ENCODE measurements at places on chromosomes 3 and 15.

GRCh38 chr15:45307230-45307924, 55.3 kb downstream of the SLC28A2 start:
- no peak for DNase-seq

- no peak for DNase-seq
These were observed 283.1 kb downstream of the XXYLT1 start for GRCh38 chr3:194987571-194988494.

DNA sequence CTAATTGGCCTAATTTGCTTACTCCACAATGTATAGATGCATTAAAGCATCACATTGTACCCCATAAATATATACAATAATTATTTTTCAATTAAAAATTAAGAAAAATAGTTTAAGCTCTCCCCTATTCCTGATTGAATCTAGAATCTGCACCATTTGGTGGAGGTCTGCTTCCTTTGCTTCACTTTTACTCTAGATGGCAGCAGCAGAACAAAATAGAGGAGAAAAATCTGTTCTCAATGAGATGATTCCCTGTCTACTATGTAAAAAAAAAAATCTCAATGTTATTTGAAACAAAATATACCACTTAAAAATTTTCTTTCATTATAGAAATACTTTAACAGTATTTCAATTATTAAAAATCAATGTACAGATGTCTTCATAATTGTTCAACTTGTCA, 109.6 kb upstream of the FXR1 start:
- no peak for DNase-seq

GRCh38 chr3:40173227-40173721, 136.2 kb upstream of the EIF1B start:
- no peak for DNase-seq

- DNase-seq: no peak
These were observed 31.9 kb upstream of the THSD4 start for GRCh38 chr15:71083349-71083748.

GRCh38 chr15:62969442-62970089, 73.0 kb upstream of the TPM1 start:
- DNase-seq: no peak

DNA sequence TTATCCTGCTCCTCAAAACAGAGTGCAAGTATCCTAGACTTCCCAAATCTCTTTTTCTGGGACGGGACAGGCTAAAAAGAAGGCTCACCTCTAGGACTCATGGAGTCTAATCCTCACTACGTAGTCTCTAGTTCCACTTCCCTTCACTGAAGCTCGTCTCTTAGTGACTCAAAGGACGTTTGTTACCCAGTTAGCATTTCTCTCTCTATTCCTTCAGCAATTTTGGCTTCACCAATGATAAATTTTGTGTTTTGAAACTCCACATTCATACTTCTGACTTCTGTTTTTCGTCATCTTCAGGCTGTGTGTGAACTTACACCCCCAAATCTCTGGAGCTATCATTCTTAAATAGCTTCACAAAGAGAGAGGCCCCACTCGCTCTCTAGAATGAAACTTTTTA, 627.1 kb downstream of the NAALADL2 start:
- no peak for DNase-seq

- DNase-seq: no peak
These were observed 629.2 kb upstream of the AGTR1 start for GRCh38 chr3:148068466-148068865.

DNA sequence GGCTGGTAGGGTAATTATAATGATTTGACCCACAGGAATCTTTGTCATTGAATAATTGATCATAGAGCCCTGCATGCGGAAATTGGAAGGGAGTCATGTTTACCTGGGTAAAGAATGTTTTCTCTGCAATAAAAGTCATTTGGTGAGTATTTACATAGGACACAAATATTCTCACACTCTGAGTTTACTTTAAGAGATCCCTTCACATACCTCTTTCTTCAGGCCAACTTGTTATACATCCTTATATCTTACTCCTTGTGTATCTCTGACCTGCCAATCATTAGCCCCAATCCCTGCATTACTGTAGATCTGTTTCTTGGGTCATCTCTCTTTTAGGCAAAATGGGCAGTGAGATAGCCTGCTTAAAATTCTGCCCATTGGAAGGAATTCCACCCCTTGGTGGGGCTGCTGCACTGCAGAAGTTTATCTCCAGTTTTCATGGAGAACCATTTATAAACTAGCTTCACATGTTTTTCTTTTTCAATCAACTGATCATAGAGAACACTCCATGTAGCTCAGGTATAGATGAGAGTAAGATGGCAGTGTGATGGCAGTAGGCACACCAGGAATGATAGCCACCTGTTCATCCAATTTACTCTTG, 46.2 kb downstream of the ILDR1 start:
- no peak for DNase-seq

DNA sequence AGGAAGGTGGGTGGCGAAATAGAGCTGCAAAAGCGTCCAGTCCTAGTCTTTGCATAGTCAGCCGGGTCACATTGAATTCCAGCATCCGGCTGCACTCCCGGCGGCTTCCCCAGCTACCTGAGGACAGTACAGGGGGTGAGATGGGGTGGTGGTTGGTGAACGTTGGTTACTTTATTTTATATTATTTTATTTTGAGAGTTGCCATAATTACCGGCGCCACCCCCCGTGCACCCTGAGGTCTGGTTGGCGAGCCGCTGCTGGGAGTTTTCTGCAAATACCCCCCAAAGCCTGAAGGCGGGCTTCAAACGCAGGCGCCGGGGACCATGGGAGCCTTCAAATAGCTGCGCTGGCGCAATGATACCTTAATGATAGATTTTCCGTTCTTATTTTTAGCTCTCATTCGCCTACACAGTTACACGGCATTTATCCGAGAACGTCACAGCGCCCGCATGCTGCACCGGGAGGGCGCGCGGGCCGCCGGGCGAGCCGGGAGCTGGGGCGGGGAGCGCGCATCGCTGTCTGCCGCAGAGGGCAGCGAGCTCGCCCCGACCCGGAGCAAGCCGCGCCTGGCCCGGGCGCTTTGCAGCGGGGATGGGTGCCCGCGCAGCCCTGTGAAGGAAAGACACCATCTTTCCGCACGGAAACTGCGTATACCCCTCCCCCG, 756 bp upstream of the RASGRF1 start:
- DNase-seq: peak; percentile 94

- no peak for DNase-seq
These were observed 234.8 kb downstream of the NR2F2 start for GRCh38 chr15:96565266-96565665.

DNA sequence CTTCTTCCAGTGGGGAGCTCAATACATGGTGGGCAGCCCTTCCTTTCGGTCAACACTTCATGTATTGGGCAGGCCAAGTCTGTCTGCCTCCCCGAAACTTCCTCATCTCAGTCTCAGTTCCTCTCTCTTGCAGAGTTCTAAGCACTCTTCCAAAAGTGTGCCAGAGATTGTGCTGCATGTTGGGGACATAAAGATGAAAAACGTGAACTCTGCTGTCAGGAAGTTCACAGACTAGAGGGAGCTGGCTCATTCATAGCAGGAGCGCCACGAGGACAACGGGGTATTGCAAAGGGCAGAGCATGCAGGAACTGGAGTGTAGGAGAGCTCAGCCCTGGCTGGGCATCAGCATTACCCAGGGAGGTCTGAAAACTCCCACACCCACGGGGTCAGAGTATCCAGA, 15.3 kb upstream of the EPHB3 start:
- DNase-seq: no peak

DNA sequence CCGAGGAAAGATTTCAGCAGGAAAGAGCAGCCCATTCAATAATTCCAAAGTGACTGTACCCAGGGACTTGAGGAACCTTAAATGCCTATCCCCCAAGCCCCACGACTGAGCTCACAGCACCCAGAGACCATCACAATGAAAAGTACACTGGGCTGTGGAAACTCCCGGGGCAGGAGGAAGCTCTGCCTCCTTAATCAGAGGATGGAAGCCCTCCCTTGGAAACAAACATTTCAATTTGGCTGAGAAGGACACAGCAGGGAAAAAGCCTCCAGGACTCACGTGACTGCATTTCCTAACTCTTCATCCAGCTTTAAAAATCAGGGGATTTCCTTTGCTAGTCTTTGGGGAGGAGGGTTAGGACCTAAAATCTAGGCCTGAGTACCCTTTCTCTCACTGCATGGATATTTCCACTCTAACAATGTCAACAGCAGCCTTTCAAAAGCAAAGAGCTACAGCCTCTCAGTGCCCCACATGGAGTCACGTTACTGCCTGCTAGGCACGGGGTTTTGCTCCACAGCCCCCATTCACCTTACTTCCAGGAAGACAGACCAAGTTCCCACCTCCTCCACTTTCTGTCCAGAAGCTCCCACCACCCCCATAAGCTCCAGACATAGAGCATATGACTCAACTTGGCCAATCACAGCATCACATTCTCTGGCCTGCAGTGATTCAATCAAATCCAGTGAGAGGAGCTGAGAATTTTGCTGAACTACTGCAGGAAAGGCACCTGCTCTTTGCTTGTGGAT, 68.9 kb upstream of the WNT5A start:
- no peak for DNase-seq

GRCh38 chr3:175288621-175289020, 429.5 kb downstream of the NAALADL2 start:
- no peak for DNase-seq

DNA sequence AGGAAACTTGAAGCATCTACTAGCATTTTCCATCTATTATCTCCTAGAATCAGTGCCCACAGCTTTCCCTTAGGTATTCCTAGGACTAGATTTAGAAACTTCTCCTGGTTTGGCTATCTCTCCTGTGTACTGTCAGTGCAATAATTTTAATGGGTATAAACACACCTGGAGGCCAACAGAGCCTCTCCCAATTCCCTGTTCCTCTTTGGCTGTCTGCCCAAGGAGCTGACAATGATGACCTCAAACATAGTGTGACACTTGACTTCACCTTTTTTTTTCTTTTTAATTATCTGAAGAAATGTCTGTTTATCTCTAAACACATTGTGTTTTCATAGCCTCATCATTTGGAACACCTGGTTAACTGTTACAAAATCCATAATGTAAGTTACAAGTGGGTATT, 754.5 kb upstream of the ALCAM start:
- DNase-seq: no peak

DNA sequence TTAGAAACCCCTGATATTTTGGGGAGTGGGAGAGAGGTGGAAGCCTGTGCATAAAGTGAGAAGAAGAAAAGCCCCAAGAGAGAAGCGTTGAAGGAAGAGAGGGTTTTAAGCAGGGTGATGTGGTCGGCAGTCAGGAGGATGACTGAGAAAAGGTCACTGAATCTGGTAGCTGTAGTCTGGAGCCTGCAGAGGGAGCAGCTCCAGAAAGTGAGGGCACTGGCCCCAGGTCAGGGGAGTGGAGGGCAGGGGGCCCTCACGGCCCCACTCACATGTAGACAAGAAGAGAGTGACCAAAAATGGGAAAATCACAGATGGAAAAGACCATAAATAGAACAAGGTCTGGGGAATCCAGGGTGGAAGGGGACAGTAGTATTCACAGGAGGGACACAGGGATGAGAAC, 105.5 kb downstream of the RYK start:
- DNase-seq: no peak

DNA sequence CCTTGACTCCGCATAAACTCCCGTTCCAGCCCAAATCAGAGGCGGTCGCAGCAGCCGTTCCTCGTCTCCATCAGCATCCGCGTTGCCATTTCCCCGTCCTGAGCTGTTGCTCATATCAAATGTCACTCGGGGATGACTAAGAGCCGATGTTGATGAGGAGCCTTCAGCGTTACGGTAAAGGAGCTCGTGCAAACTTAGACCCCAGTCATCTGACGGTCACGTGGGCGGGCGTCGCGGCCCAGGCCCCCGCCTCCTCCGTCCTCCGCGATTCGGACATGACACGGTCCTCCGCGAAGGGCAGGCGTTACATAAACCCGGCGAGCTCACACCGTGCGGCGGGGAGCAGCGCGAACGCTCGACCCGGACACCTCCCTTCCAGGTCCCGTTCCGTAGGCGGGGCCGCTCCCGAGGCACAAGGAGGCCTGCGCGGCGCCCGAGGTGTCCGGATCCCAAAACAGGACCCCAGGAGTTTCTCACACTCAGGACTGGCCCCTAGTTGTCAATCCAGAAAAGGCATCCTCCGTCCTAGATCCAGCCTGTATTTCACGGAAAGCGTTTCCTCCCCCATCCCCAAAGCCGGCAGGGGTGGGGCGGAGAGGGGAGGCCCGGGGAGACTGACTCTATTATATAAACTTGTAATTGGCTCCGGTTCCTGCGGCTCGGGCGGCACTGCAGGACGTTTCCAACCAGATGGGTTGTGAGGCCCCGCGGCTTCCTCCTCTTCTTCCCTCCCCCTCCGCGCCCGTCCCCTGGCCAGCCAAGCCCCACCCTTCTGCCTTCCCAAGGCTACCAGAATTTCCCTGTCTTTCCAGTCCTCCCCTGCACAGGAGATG, 100.0 kb upstream of the IGF1R start:
- peak; percentile 90 for DNase-seq

GRCh38 chr3:20974396-20974795, 776.6 kb downstream of the ZNF385D start:
- DNase-seq: no peak

DNA sequence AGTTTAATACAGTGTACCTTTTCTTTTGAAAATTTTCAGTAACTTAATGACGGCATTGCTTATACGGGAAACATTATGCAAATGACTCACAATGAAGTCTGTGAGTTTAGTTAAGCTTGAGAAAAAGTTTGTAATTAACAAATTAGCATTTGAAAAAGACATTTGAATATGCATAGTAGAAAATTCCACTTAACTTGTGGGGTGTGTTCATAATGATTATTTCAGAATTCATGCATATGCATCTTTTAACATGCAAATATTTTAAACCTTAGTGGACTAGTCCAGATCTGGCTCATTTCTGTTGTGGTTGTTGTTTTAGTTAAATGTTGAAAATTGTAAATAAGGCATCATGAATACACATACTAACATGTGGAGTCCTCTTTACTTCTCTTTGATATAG, 239.4 kb downstream of the ROBO2 start:
- no peak for DNase-seq

GRCh38 chr3:16809993-16810392, 74.8 kb upstream of the PLCL2 start:
- no peak for DNase-seq

DNA sequence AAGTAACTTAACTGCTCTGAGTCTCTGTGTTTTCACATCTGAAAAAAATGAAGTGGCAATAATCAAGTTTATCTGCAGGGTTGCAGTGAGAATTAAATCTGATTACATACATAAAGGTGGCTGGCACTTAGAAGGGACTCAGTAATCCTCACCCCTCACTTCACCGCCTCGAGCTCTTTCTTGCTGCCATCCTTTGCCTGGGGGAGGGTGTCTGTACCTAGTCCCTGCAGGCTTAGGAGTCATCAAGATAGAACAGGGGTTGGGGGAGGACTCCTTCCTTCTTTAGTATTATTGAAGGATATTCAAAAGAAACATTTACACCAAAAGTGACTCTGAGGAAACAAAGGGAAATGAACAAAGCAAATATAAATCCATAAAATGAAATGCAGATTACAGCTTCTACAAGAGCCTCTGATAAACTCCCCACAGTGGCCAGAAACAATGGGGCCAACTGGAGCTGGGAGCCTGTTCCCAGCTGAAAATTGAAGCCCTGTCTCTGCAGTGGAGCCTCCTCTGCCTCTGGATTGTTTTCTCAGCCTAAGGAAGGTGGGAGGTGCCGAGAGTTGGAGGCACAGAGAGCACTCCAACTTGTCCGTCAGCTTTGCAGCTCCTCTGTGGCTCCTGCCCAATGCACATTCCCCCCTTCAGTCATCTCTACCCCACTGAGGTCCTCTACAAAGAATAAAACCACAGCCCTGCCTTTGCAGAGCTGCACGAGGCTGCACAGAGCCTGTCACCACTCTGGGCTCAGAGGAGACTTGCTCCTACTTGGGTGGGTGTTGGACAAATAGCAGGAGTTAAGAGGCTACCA, 41.8 kb downstream of the CRYGS start:
- DNase-seq: no peak

GRCh38 chr3:50254577-50255250, 14.2 kb upstream of the SEMA3B start:
- no peak for DNase-seq
